ENCODE measurements at places on chromosomes 16 and 17.
A peak's percentile ranks its signal among the peaks of the same experiment; 100 is the strongest.

GRCh38 chr16:726438-727290 is at the start of the genes CCDC78 and HAGHL:
Gene CCDC78 (minus strand): TSS chr16:726443. CDS start chr16:726367, 76 bp downstream.
Gene HAGHL (plus strand): TSS chr16:727106. CDS start chr16:727510, 404 bp downstream.
- DNase-seq: no peak

DNA sequence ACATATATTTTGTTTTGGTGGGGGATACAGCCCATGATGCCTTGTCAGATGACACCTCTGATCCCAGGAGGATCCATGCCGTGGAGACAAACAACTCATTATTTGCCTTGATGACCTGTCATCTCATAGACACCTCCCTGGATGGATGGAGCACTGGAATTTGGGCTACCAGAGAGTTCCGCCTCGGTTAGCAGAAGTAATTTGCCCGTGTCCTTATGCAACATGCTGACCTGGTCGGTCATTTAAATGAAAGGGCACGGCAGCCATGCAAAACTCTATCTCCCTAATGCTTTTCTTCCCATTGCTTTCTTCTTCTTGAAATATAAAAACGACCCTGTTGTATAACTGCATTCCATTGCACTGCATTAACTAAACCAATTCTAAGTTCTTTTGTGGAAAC is 145.3 kb downstream of the GRIN2A start:
- DNase-seq: no peak

DNA sequence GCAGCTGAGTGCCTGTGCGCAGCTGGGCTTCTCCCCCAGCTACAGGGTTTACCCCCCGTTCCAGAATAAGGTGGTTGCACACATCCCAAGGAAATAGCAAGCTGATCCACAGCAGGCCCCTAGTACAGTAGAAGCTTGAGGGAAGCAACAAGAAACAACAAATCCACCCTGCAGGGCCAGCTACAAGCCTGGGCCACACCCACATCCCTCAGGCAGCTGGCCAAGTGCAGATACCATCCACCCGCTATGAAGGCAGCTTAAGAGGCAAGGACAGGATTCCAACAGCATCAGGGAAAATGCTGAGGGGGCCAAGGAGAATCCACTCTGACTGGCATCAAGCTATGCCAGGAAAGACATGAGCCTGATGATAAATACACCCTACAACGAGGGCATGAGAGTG is 66.9 kb upstream of the RCVRN start:
- DNase-seq: no peak

GRCh38 chr17:19876529-19877161 is 8.9 kb upstream of the ULK2 start:
- DNase-seq: peak; percentile 13

- DNase-seq: no peak
Measured at GRCh38 chr17:80765241-80765961, 220.8 kb downstream of the RPTOR start.

- no peak for DNase-seq
Measured at GRCh38 chr17:42814633-42815399, 9.3 kb downstream of the BECN1 start.
